ENCODE measurements at places on chromosomes 2 and 18. TPM values are rescaled to one million over a fixed set of nuclear protein-coding genes. Genes with fewer than 3 reads are reported as not detected.
A peak's percentile ranks its signal among the peaks of the same experiment; 100 is the strongest.

DNA sequence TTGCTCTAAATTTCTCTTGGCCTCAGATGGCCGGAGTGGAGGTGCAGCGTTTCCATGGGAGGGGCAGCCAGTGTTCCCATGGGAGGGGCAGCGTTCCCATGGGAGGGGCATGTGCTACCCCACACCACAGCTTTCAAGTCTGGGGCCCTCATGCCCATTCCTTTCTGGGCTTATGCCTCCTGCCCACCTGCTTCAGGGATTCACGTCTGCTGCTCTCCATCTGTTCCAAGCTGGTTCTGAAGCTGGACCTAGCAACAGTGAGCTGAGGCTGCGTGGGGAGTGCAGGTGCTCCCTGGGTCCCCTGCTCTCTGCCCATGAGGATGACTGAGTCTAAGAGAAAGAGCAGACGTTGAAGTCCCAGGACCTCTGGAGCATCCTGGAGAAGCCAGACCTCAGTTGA is 243.1 kb upstream of the PXDN start:
- DNase-seq, result no peak
- no peaks in the 10 kb centered on the region for H3K27me3 ChIP-seq
- H3K4me1 ChIP-seq, result no peaks in the 10 kb centered on the region
- no peaks in the 10 kb centered on the region for H3K36me3 ChIP-seq

DNA sequence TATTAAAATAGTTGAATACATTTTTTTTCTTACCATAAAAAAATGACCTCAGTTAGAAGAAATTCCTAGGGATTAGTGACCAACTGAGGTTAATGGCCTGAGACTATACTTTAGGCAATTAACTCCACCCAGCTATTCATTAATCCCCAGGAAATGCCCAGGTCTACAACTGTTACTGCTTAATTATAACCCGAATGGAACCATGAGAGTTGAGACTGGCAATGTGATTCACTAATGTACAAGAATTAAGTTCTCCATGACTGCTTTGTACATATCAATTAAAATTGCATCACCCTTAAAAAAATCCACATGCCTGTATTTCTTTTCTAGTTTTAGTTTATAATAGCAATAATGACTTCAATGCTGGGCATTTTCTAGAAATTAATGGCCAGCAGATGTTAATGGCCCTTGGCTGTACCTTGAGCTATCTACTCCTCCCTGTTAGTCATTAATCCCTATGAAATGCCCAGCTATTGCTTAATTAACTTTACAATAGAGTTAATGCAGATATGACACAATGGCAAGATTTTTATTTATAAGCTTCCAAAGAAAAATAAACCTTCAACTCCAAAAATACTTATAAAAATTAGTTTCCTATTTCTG is 44.1 kb downstream of the ERBB4 start:
- no peaks in the 10 kb centered on the region for H3K36me3 ChIP-seq
- no peaks in the 10 kb centered on the region for H3K27me3 ChIP-seq
- no peak overlapping the region for H3K27ac ChIP-seq
- peaks cover 1% of the 10 kb centered on the region for H3K4me1 ChIP-seq

GRCh38 chr2:202510911-202511310 is 123.9 kb upstream of the FAM117B start:
- no peaks in the 10 kb centered on the region for H3K27me3 ChIP-seq
- H3K4me1 ChIP-seq, result no peaks in the 10 kb centered on the region
- no peak for DNase-seq
- H3K36me3 ChIP-seq, result no peaks in the 10 kb centered on the region
- no peak overlapping the region for H3K27ac ChIP-seq

- no peak overlapping the region for H3K27ac ChIP-seq
- peaks cover 6% of the 10 kb centered on the region for H3K4me1 ChIP-seq
- DNase-seq, result no peak
- H3K36me3 ChIP-seq, result no peaks in the 10 kb centered on the region
- H3K27me3 ChIP-seq, result no peaks in the 10 kb centered on the region
Measured at GRCh38 chr2:63790906-63791305, 50.8 kb upstream of the UGP2 start.

DNA sequence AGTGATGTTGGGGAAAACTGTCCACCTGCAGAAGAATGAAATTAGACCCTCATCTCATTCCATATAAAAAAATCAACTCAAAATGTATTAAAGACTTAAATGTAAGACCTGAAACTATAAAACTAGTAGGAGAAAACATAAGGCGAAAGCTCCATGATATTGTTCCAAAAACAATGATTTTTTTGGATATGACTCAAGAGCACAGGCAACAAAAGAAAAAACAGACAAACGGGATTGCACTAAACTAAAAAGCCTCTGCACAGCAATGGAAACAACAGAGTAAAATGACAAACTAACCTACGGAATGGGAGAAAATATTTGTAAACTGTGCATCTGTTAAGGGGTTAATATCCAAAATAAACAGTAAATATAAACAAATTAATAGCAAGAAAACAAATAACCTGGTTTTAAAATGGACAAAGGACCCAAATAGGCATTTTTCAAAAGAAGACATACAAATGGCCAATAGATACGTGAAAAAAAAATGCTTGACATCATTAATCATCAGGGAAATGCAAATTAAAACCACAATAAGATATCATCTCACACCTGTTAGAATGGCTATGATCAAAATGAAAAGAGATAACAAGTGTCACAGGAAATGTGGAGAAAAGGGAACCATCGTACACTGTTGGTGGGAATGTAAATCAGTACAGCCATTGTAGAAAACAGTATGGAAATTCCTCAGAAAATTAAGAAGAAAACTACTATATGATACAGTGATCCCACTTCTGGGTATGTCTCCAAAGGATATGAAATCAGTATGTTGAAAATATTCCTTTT is 26.6 kb downstream of the LRRFIP1 start:
- H3K4me1 ChIP-seq, result no peaks in the 10 kb centered on the region
- no peak overlapping the region for H3K4me3 ChIP-seq
- no peak overlapping the region for H3K27ac ChIP-seq
- no peaks in the 10 kb centered on the region for H3K36me3 ChIP-seq

DNA sequence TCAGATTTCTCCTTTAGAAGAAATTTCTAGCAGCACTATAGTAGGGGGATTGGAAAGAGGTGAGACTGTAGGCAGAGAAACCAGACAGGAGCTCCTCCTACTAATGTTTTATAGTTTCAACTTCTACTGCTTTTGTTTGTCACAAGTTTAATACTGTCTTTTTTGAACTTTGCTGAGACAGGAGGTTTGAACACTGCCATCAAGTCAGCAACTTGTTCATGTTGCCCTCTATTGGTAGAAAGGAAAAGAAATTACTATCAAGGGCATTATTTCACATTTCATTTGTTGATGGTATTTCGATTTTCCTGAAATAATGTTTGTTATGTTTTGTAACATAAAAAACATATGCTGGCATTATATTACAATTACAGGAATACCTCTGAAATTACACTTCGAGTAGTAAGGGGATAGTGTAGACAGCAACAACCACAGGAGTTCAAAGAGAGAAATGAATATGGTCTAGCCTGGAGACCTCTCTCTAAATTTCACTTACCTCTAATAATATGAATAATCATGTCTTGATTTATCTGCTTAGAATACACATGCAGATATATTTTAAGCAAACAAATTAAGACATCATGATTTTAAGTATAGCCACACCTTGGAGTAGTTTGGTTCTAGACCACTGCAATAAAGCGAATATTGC is 12.4 kb upstream of the CCDC88A start:
- no peaks in the 10 kb centered on the region for H3K36me3 ChIP-seq
- H3K27ac ChIP-seq, result no peak overlapping the region
- no peak overlapping the region for H3K4me3 ChIP-seq
- no peaks in the 10 kb centered on the region for H3K27me3 ChIP-seq
- H3K4me1 ChIP-seq, result no peaks in the 10 kb centered on the region

DNA sequence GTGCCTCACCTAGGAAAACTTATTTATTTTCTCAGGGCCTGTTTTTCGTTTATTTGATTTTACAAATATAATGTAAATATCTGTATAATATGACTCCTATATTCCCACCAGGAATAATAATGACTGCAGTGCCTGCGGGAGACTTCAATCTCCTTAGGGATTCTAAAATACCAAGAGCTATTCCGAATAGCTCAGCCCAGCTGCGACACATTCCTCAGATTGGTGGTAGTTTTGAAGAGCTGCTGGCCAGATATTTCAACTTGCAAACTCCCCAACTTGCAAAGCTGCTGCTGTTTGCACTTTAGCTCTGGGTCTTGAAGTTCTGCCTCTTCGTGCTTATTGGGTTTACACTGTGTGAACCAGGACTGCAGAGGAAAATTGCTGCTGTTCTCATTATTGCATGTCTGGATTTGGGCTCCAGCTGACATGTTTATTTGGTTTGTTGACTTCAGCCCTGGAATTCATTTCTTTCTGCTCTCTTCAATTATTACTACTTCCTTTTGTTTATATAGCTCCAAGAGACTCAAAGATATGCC is 480.2 kb upstream of the CHST9 start:
- no peak for DNase-seq
- H3K27ac ChIP-seq, result no peak overlapping the region
- no peaks in the 10 kb centered on the region for H3K4me1 ChIP-seq
- H3K36me3 ChIP-seq, result no peaks in the 10 kb centered on the region
- no peaks in the 10 kb centered on the region for H3K27me3 ChIP-seq

DNA sequence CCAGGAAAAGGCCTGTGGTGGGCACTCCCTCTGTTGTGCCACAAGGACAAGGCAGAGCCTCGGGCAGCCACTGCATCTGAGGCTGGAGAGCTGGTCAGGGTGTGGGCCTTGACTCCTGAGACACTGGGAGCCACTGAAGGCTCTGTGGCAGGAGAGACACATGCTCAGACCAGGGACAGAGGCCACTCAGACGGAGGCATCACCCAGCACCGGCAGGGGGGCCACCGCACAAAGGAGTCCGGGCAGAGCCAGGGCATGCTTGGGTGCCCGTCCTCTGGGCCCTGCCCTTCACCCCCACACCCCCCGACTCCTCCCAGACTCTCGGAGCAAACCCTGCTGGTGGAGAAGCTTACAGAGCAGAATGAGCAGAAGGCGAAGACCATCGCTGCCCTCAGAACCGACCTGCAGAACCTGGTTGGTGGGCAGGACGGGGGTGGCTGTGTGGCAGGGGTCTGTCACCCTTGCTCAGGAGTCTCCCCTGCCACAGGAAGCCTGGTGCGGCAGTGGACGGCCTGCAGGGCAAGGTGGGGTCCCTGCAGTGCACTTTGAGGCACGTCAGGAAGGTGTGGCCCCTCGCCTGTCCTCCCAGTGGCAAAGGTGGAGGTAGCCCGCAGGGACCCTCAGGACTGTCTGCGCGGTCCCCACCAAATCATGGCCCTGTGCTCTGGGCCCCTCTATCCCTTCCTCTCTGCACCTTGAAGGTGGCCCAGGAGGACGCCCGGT is 26.0 kb downstream of the CROCC2 start:
- peak; percentile 65 for DNase-seq
- H3K36me3 ChIP-seq, result no peaks in the 10 kb centered on the region
- H3K27me3 ChIP-seq, result no peaks in the 10 kb centered on the region
- H3K27ac ChIP-seq, result no peak overlapping the region

DNA sequence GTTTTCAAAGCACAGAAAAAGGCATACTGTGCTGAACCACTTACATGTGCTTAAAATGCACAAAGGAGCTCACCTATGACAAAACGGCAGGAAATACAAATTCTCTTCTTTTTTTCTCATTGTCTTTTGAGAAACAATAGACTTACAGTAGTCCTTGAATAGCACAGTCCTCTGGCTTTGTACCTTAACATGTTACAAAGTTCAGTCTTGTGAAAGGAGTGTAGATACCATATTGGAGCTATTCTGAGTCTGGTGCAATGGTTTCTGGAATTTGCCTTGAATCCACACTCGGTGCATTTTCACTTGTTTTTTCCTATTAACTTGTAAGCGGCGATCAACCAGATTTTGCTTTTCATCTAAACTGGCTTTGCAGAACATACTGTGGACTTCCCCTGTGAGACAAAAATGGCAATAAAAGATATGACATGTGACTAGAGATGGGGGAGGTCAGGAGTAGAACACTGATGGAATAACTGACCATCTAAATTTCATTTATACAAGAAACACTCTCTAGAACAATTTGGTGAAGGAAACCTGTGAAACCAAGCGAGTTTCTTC is 109.7 kb downstream of the METTL8 start:
- H3K4me3 ChIP-seq, result no peak overlapping the region
- peaks cover under 1% of the 10 kb centered on the region for H3K4me1 ChIP-seq
- no peak for DNase-seq
- no peaks in the 10 kb centered on the region for H3K27me3 ChIP-seq
- H3K27ac ChIP-seq, result no peak overlapping the region

GRCh38 chr2:8752385-8752784 is 70.5 kb downstream of the ID2 start:
- H3K27ac ChIP-seq, result no peak overlapping the region
- no peaks in the 10 kb centered on the region for H3K4me1 ChIP-seq
- peaks cover under 1% of the 10 kb centered on the region for H3K36me3 ChIP-seq
- H3K27me3 ChIP-seq, result no peaks in the 10 kb centered on the region

GRCh38 chr2:160358046-160358445 is 135.6 kb downstream of the RBMS1 start:
- no peak overlapping the region for H3K27ac ChIP-seq
- no peak for DNase-seq
- H3K36me3 ChIP-seq, result no peaks in the 10 kb centered on the region
- no peaks in the 10 kb centered on the region for H3K27me3 ChIP-seq
- H3K4me1 ChIP-seq, result peaks cover 4% of the 10 kb centered on the region

GRCh38 chr2:230972046-230972445 is 23.9 kb upstream of the SPATA3 start:
- no peak overlapping the region for H3K4me3 ChIP-seq
- H3K36me3 ChIP-seq, result no peaks in the 10 kb centered on the region
- DNase-seq, result no peak
- H3K27ac ChIP-seq, result no peak overlapping the region
- no peaks in the 10 kb centered on the region for H3K4me1 ChIP-seq

- no peaks in the 10 kb centered on the region for H3K27me3 ChIP-seq
- H3K27ac ChIP-seq, result no peak overlapping the region
- no peak overlapping the region for H3K4me3 ChIP-seq
- no peaks in the 10 kb centered on the region for H3K36me3 ChIP-seq
- H3K4me1 ChIP-seq, result no peaks in the 10 kb centered on the region
- no peak for DNase-seq
Measured at GRCh38 chr2:85156153-85156552, 23.0 kb downstream of the TCF7L1 start.

GRCh38 chr2:95275601-95276243 is 1.5 kb downstream of the PROM2 start:
- H3K27me3 ChIP-seq, result no peaks in the 10 kb centered on the region
- no peaks in the 10 kb centered on the region for H3K36me3 ChIP-seq
- DNase-seq, result no peak
- H3K4me3 ChIP-seq, result no peak overlapping the region
- no peak overlapping the region for H3K27ac ChIP-seq

Gene SP140L
- polyA plus RNA-seq, result 12.8 TPM

Gene TNS1
- polyA plus RNA-seq, result 404 TPM

Gene NDUFV2
- 150 TPM for polyA plus RNA-seq

Gene RFTN2
- polyA plus RNA-seq, result 8.0 TPM

Gene CDK15
- 3.0 TPM for polyA plus RNA-seq

Gene NTSR2
- polyA plus RNA-seq, result not detected

Gene HOXD1
- 1.0 TPM for polyA plus RNA-seq
